GM12891 (cell line): ENCODE measurements at places on chromosomes 3 and 15.

GRCh38 chr3:131323014-131323413, 58.6 kb upstream of the NUDT16 start:
- no peak for DNase-seq

DNA sequence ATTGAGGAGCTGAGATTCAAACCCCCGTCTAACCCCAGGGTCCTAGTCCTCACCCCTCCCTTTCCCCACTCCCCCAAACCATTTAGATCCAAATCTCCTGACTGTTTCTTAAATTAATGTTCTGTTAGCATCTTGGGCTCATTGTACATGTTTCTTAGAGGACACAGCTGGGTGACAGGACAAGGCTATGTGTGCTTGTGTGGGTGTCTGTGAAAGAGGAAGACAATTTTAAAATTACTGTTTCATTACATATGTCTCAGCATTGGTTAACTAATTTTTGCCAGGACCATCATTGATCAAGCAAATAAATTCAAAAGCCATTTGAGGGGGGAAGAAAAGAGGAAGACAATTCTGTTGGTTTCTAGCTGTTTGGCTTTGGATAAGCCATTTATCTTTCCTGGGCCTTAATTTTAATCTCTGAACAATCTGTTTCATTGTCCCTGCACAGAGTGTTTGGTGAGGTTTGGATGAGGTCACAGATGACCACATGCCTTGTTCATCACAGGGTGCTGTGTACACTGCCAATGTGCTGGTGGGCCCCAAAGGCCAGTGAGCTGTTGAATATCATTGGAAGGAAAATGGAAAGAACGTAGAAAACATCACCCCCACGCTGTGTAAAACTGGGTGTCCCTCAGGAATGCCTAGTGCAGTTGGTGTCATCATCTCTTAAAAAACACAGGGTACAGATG, 51.9 kb downstream of the RPLP1 start:
- no peak for DNase-seq

DNA sequence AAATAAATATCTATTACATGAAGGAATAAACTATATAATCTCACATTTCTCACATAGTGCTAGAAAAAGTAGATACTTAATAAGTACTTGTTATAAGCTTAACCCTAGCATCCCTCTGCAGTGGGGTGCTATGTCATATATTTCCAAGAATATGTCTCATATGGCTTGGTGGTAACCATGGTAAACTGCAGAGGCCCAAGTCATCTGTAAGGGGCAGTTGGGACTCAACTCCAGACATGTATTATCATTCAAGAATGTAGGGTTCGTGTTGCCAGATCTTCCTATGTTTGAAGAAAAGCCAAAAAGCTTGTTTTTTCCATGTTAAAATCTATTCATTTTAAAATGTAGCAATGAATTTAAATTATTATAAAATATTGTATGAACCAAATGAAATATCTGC, 46.2 kb downstream of the ZNF385D start:
- DNase-seq = no peak

GRCh38 chr3:110564674-110565073, 506.9 kb upstream of the NECTIN3 start:
- DNase-seq = no peak

GRCh38 chr3:42377681-42378080, 32.7 kb downstream of the LYZL4 start:
- DNase-seq = no peak

DNA sequence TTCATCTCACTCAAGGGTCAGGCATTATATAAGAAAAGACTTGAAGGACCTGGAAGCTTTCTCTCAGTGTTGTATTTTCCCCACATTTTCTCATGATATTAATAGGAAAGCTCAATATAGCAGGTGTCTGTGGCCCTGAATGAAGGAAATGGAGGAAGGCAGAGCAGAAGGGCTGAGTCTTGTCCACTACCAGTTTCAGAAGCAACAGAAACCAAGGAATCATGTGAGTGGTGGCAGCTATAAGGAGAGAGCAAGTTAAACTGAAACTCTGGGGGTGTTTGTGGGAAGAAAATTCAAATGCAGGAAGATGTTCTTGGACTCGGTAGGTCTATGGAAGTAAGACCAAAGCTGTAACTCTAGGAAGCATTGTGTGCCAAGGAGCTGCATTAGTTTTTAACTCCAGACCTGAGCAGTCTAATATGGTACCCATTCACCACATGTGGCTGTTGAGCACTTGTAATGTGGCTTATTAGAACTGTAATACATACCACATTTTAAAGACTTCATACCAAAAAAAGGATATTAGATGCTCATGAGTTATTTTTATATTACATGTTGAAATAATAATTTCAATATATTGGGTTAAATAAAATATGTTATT, 278.8 kb upstream of the GADL1 start:
- no peak for DNase-seq
